ENCODE measurements at places on chromosomes 2 and 18.

DNA sequence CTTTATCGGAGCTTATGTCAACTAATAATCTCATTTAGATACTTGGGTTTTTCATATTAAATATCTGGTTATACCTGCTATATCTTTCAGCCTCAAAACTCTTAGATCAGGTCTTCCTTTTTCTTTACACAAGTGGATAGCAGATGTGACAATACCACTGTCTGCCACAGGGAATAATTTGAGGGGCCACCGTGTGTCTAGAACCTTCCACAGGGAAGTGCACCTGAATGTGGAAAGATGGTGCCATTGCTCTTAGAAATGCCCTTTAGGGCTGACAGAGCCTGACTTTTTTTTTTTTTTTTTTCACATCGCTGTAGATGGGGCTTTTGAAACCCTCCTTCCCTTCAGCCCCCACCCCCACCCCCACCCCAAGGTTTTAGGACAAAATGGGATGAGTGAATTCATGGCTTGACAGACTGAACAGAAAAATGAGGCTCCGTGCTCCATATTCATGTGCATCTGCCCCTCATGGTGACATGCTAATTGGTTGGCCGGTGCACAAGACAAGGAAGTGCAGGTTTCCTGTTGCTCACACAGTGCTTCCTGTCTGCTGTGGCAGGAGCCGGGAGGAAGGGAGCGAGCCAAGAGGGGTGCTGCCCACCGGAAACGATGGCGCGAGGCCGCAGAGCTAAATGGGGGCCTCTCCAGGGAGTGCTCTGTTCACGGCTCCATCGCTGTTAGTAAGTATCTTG lies 246.0 kb downstream of the LDLRAD4 start:
- DNase-seq = no peak

DNA sequence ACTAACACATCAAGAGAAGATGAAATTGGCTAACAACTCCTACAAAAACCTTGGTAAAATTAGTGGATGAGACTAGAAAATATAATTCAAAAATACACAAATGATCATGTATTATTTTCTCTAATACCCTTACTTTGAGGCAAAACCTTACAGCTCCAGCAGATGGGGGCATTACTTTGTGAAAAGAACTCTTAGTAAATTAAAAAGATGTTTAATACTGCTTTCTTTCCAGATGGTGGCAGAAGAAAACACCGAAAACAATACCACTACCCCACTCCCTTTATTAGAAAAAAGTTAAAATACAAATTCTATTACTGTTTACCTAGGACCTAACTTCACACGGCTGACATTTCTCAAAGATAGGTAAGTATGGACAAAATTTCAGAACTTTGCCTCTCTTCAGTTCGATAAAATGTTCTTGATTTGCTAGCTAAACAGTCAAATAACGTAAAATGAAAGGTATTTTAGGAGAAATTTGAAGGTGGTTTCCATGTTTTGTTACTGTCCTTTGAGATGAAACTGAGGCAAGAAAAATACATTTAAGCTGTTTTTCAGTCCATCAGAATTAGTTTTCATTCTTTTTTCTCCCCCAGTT lies 30.6 kb downstream of the ORC4 start:
- peak; percentile 67 for DNase-seq

GRCh38 chr2:159890551-159891266 lies 92.7 kb upstream of the CD302 start:
- no peak for DNase-seq

DNA sequence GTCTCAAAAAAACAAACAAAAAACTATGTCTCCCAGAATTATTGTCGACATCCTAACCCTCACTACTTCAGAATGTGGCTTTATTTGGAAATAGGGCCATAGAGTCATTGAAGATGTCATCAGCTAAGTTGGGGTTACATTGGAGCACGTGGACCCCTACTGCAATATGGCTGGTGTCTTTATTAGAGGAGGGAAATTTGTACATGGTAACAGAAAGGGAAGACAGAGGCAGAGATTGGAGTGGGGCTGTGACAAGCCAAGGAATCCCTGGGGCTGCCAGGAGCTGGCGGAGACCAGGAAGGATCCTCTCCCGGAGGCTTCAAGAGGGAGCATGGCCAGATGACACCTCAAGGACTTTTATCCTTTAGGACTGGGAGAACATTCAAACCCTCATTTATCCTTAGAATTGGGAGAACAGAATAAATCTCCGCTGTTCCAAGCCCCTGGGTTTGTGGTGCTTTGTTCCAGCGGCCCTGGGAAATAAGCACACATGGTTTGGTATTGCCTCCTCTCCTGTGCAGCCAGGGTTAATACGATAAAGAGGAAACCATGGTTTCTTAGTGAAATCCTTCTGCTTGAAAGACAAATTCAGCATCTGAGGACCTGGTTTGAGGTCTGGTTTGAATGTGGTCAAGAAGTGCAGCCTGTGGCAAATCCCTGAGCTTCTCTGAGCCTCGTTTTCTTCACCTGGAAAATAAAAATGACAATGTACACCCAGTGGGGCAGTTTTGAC lies 184.7 kb downstream of the MYCN start:
- no peak for DNase-seq

DNA sequence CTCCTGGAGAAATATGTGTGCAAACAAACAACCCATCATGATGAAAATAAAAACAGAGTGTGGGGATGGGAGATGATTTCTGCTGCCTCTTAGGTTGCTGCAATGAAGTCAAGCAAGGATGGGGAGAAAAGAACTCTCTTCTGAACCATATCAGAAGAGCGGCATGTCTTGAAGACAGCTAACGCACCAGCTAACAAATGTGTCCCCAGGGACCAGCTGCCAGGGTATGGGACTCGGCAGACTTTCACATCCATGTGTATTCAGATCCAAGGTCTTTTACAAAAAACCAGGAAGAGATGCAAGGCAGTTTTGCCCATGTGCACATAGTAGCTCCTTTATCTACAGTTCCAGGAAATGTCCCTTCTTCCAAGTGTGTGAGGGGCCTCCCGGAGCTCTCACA lies 125.4 kb downstream of the CLIP4 start:
- DNase-seq = no peak

Data from RWPE1 (cell line).